AG09319 (cell line): ENCODE measurements at places on chromosomes 7 and 10.
A peak's percentile ranks its signal among the peaks of the same experiment; 100 is the strongest.

GRCh38 chr7:44218418-44219201, 17.8 kb downstream of the YKT6 start:
- no peak for DNase-seq

- DNase-seq, result no peak
Measured at GRCh38 chr7:113945018-113945938, 26.5 kb upstream of the PPP1R3A start.

- no peak for DNase-seq
Measured at GRCh38 chr7:3588341-3588740, 287.3 kb downstream of the SDK1 start.

DNA sequence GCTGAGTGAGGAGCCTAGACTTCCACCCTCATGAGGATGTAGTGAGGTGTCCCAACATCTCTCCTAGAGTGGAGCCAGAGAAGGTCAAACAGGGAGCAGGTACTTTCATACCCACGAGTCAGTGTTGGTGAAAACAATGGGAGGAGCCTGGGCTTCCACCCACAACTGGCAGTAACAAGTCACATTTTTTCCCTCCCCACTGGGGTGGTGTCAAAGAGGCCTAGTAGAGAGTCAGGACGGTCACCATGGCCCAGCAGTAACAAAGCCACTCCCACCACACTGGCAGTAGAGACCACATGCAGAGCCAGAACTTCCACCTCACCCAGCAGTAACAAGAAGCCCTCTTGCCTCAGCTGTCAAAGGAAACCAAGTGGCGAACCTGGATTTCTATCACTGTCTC, 280.2 kb upstream of the IMMP2L start:
- no peak for DNase-seq

DNA sequence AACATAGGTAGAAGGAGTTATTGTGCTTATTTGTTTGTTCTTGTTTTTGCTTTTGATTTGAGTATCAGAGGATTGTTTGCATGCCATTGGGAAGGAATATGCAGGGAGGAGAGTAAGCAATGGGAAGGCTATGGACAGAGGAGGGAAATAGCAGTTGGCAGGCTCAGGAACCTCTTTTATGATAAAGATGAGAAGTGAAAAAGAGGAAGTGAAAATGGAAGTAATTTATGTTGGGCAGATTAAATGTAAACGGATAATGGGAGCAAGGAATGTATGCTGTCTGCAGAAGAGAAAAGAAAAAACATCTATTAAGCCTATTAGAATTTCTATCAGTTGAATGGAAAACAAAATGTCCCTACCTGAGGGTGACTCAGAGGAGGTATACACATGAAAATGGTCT, 90.1 kb upstream of the NPSR1 start:
- no peak for DNase-seq

DNA sequence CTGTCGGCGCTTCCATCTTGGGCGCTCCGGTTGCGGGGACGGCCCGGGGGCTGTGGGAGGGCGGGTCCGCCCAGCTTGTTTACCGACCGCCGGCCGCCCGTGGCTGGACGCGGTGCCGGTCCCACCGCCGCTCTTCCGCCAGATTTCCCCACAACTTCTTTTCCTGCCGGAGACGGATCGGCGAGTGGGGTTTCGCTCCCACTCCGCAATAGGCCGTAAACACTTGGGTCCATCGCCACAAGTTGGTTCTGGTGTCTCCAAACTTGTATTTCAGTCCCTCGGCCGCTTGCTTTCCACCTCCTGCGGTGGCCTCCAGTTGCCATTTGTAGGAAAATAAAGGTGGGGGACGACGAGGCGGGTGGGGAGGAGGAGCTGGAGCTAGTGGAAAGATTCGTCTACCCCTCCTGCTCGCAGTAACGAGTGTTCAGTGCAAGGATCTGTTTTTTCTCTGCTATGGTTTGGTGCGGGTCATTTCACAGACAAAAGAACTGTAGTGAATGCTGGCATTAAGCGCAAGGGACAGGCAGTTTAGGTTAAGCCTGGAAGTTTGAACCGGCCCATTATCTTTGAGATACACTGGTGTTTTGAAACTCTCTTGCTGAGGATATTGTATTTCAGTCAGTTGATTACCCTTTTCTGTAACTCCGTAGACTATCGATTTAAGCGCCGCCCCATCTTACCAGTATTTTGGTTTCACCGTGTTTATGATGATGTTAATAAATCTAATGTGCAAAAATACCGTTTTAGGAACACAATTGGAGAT, 24.3 kb upstream of the ZRANB1 start:
- DNase-seq, result no peak

DNA sequence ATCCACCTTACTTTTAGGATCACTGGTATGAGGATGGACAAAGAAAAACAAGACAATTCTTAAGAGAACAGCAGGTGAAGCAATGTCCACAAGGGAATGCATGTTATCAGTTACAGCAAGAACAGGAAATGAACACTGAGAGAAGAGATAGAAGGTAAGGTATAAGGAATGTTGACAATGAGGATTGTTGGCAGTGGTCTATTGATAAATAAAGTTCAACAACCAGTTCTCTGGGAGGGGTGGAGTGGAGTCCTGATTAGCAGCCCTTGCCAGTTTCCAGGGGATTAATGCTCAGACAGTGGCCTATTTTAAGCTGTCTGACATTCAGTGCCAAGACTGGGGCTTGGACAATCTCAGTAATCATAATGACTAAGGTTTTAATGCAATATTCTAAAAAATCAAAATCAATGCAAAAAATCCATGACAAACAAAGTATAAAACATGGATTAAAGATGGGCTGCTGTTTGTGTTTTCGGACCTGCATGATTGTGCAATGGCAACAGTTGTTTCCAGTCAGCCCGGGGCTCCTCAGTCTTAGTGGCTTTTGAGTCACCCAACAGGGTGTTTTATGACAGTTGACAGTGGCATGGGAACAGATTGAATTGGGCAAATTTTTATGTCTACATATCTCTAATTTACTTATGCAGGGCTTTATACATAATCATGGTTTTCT, 13.8 kb upstream of the AKR1B1 start:
- no peak for DNase-seq

DNA sequence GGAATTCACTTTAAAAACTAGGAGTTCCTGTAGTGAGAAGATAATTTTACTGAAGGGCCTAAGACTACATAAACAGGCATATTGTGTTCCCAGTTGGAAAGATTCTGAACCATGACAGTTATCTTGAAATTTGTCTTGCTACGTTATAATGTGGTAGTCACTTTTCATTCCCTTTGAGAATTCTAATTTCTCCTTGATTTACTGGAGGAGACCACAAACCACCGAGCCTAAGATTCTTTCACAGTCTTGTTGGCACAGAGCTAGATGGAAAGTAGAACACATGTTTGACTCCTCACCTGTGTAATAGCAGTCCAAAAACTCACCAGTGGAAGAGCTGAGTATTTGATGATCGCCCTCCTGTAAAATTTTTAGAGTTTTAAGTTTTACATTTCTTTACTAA, 4.9 kb downstream of the ARMC10 start:
- no peak for DNase-seq

DNA sequence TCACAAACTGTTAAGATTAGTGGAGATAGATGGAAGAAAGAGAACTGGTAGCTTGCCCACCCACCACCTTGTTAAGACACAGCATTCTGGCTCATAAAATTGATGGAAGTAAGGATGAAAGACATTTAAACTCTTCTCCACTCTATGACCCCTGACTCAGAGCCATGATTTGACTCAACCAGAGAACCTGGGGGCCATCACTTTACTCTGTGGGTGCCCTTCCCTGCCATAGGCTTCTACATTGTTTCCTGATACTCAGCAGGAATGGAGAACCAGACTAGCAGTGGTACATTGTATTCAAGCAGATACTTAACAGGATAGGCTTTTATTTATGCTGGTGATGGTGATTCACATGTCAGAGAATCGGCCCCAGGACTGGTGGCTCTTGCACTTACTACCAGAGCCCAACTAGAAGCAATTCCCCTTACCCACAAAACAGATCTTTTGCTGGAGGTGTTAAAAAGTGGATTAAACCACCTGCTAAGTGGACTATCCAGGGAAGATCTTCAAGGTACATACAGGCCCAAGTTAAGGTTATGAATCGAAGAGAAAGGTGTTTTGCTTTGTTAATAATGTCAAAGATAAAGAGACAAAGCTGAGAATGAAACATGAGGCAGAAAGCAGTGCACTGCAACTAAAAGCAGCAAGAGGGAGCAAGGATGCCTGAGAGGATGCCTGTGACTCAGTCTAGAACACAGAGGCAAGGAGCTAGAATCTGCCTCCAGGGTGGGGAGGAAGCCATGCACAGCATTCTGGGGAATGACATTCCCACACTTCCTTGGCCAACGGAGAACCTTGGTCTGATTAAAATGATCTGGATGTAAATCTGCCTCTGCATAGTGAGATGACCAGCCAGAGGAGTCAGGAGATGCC, 36.0 kb upstream of the GLI3 start:
- no peak for DNase-seq

DNA sequence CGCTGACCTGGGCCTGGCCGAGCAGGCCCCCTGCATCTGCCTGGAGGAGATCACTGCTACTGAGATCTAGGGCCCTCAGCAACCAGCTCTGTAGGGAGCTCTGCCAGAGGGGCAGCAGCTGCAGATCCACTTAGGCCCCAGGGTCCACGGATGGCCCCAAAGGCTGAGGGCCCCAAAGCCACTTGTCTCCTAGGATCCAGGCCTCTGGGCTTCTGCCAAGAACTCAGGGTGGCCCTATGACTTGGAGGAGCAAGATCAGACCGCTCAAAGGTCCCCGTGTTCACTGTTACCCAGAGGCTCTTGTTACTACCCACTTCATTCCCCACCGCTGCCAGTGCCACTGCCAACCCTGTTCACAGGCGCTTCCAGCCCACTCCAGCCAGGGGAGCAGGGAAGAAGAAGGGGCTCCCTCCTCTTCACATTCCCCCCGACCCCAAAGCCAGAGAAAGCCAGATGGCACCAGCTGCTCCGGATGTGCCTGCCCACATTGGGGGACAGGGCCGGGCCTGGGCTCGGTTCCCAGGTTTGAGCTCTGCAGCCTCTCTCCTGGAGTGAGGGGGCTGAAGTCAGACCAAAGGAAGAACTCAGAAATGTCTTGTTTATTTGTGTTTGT, 7.6 kb downstream of the LZTS2 start:
- no peak for DNase-seq

- no peak for DNase-seq
Measured at GRCh38 chr7:155348806-155349205, 51.1 kb downstream of the INSIG1 start.

GRCh38 chr7:2887816-2888215, 43.7 kb upstream of the GNA12 start:
- no peak for DNase-seq

DNA sequence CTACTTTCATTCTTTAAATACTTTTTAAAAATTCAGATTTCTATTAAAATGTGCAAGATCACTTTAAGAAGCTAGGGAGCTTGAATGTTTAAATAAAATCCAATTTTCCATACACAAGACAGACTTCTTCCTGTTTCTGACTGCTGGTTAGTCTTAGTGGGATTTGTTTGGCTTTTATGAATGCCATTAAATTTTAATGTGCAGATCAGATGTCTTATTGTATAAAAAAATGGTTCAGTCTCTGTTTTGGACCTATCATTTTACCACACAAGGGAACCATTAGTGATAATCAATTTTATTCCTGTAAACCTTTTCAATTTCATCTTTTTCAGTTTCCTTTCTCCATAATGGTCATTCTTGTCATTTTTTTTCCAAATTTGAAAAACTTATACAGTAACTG, 63.2 kb downstream of the VCL start:
- DNase-seq, result no peak

GRCh38 chr10:8137726-8138125, 83.2 kb downstream of the GATA3 start:
- DNase-seq, result no peak

- DNase-seq, result peak; percentile 73
Measured at GRCh38 chr10:110802551-110803238, 69.0 kb upstream of the PDCD4 start.

GRCh38 chr10:30151581-30152389, 92.4 kb upstream of the JCAD start:
- peak; percentile 82 for DNase-seq

GRCh38 chr10:103590060-103590459, 96.6 kb downstream of the NEURL1 start:
- DNase-seq, result no peak

DNA sequence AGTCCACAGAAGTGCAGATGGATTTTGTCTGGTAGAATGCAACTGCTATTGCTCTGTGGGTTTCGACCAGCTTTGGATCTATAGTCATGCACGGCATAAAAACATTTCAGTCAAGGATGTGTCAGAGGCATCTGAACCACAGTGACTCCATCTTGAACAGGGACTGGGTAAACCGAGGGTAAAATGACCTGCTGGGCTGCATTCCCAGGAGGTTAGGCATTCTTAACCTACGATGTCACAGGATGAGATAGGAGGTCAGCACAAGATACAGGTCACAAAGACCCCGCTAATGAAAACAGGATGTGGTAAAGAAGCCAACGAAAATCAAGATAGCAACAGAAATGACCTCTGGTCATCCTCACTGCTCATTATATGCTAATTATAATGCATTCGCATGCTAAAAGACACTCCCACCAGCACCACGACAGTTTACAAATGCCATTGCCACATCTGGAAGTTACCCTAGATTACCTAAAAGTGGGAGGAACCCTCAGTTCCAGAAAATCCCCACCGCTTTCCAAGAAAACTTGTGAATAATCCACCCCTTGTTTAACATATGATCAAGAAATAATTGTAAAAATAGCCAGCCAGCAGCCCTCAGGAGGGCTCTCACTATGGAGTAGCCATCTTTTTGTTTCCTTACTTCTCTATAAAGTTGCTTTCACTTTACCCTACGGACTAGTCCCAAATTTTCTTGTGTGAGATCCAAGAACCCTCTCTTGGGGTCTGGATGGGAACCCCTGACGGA, 50.7 kb upstream of the CPXM2 start:
- no peak for DNase-seq

DNA sequence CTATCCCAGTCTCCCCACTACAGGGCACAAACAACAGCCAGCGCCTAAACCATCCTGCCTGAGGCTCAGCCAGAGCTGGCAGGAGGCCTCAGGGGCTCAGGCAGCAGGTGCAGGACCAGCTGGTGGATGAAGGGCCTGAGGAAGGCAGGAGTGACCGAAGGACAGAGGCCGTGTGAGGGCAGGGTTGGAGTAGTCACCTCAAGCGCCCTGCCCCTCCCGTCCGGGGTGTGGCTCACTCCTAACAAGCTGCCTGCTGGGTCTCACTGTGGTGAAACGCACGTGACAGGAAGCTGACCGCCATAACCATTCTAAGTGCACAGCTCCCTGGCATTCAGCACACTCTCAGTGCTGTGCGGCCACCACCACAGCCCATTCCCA, 281.1 kb downstream of the ELFN1 start:
- no peak for DNase-seq

GRCh38 chr10:61792921-61793320, 108.6 kb upstream of the ARID5B start:
- no peak for DNase-seq
